ENCODE measurements at places on chromosomes 5 and 9. TPM values are rescaled to one million over a fixed set of nuclear protein-coding genes. Genes with fewer than 3 reads are reported as not detected.

- no peak for DNase-seq
These were observed 70.9 kb downstream of the EGFLAM start for GRCh38 chr5:38329132-38329715.

GRCh38 chr5:40578501-40579451, 100.9 kb upstream of the PTGER4 start:
- no peak for DNase-seq

GRCh38 chr9:93265301-93265971, 81.5 kb downstream of the WNK2 start:
- no peak for DNase-seq

- no peak for DNase-seq
These were observed 30.1 kb downstream of the PPARGC1B start for GRCh38 chr5:149759986-149760853.

- no peak for DNase-seq
These were observed 348.7 kb downstream of the MAN2A1 start for GRCh38 chr5:110038297-110038997.

GRCh38 chr5:32753765-32754164, 42.6 kb downstream of the NPR3 start:
- no peak for DNase-seq

- no peak for DNase-seq
These were observed 142.9 kb downstream of the LPAR1 start for GRCh38 chr9:110895147-110895905.

The CEL gene
- polyA plus RNA-seq: 5.4 TPM

The SPATA31C1 gene
- polyA plus RNA-seq: 0.82 TPM

The PCDHGB1 gene
- polyA plus RNA-seq: 2.4 TPM

The SAXO1 gene
- polyA plus RNA-seq: 0.25 TPM
